CD8-positive, alpha-beta memory T cell (primary cell): ENCODE measurements at places on chromosomes 16 and 17. TPM values are rescaled to one million over a fixed set of nuclear protein-coding genes. Genes with fewer than 3 reads are reported as not detected.

GRCh38 chr16:84844049-84844350, 24.2 kb downstream of the CRISPLD2 start:
- DNase-seq, result no peak

GRCh38 chr16:12532871-12533610, 270.6 kb downstream of the CPPED1 start:
- DNase-seq, result peak; percentile 57

IGF2BP1 gene
- total RNA-seq, result 0.24 TPM

DNA sequence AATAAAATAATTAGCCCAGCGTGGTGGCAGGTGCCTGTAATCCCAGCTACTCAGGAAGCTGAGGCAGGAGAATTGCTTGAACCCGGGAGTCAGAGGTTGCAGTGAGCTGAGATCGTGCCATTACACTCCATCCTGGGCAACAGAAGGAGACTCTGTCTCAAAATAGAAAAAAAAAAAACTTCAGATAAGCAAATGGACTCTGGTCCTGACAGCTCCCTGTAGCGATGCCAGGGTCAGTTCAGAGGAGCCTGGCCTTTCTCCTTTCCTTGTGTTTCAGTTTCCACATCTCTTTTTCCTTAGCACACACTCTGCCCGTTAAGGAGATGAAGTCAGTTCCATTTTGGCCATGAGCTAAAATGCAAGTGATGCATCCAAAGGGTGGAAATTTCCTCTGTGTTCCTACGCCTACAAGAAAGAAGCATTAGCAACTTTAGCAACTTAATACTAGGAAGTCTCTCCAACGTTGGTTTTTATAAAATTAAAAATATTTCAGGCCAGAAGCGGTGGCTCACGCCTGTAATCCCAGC, 11.6 kb upstream of the GRB2 start:
- no peak for DNase-seq

KCNH6 gene
- total RNA-seq, result not detected

DNA sequence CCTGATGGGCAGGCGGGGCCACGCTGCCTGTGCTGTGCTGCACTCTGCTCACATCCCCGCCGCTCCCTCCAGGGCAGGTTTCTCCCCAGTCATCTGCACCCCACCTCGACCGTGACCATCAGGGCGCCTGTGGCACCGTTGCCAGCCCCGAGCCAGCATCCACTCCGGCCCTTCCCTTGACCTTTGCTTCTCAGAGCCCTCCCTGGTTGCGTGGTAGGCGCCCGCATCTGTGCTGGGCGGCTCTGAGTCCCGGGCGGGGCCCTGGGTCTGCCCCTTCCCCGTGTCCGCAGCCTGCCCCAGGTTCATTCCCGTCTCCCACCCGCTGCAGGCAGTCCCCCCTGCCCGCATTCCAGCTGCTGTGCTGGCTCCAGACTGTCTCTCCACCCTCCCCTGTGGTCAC, 33.2 kb downstream of the ZNF750 start:
- no peak for DNase-seq

P2RX5 gene
- 12.0 TPM for total RNA-seq

- DNase-seq, result no peak
Observed at GRCh38 chr17:79890706-79891105, 51.5 kb upstream of the CBX4 start.
